Fibroblast of mammary gland (primary cell): ENCODE measurements at places on chromosomes 16 and 17.

DNA sequence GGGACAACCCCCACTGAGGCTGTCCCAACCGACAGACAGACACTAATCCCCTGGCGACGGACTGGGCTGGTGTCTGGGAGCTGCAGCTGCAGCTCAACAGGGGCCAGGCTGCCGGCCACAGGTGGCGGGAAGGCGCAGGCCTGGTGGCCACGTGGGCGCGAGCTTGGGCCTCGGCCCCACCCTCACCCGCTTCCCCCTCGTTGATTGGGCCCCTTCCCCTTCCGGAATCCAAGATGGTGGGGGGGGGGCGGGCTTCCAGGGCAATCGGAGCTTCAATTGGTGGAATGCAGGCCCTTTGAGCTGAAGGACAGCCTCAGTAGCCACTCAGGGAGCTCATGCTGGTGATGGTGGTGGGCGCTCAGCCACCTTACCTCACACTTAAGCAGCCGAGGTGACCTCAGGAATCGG is 8.7 kb upstream of the TBX4 start:
- DNase-seq, result no peak

DNA sequence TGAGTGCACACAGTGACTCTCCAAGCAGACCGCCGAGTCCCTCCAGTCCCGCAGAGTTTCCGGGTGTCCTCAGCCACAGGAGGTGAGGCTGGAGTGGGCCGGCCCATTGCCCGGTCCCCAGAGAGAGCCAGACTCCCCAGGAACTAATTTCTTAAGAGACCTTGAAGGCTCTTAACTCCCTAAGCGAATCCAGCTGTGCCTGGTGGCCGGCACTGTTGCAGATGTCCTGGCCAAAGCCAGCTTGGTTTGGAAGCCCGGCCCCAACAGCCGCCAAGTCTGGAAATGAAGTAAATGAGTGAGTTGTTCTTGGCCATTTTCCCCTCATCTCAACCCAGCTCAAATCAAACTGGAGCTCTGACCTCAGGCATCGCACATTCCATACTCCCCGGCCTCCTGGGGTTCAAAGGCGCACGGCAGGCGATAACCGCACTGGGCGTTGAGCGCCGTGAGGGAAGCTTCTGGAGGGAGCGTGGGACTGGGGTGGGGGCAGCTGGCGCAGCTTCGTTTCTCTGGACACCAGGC is 42.0 kb downstream of the CMIP start:
- peak; percentile 90 for DNase-seq

DNA sequence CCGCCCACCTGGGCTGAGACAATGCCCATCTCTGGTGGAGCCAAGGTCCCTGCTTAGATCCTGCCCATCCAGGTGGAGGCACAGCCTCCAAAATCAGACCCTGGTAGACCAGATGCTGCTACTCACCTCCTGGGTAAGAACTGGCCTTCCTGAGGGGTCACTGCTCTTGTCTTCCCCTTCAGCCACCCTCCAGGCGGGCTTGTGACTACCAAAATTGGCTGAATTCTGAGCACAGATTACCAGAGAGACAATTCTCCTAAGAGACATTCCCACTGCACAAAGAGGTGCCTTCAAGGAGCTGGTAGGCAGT is 10.9 kb downstream of the MMP2 start:
- DNase-seq, result no peak

- no peak for DNase-seq
These were observed 257.9 kb upstream of the RBFOX1 start for GRCh38 chr16:7074715-7075114.

GRCh38 chr16:88766975-88767374 is 18.0 kb downstream of the PIEZO1 start:
- no peak for DNase-seq

DNA sequence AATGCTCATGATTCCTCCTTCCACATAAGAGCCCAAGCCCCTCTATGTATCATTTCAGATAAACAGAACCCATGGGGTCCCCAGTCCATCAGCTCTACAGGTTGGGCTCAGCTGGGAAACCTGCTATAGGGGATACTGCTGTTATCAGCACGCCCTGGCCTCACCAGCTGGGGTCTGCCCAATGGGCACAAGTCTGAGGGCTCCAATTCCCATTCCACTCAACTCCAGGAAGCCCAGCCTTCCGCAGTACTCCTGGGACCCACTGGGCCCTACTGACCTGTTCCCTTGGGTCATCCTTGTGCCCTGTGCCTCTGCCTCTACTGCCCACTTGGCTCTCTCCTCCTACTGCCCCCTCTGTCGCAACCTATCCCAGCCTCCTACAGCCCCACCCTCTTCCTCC is 16.2 kb upstream of the XYLT2 start:
- DNase-seq, result no peak

- no peak for DNase-seq
These were observed 49.8 kb downstream of the BRD7 start for GRCh38 chr16:50318796-50319578.

GRCh38 chr17:30433514-30433913 is 43.7 kb upstream of the GOSR1 start:
- DNase-seq, result peak; percentile 94

- DNase-seq, result no peak
These were observed 50.4 kb downstream of the LITAF start for GRCh38 chr16:11536104-11536866.

DNA sequence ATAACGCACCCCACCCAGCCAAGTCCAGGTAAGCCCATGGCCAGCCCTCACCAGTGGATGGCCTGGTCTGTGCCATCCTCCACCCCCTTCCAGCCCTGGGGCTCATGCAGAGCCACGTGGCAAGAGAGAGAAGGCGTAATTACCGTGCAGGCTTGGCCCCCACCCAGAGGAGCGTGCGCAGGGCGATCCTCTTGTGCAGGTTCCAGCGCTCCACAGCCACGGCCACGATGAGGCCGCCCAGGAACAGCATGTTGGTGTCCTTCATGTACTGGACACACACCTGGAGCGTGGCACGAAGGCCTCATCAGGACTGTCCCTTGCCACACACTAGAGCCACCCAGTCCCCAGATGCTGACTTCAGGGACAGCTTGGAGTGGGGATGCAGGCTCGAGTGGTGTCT is 6.7 kb downstream of the SLC13A5 start:
- no peak for DNase-seq

DNA sequence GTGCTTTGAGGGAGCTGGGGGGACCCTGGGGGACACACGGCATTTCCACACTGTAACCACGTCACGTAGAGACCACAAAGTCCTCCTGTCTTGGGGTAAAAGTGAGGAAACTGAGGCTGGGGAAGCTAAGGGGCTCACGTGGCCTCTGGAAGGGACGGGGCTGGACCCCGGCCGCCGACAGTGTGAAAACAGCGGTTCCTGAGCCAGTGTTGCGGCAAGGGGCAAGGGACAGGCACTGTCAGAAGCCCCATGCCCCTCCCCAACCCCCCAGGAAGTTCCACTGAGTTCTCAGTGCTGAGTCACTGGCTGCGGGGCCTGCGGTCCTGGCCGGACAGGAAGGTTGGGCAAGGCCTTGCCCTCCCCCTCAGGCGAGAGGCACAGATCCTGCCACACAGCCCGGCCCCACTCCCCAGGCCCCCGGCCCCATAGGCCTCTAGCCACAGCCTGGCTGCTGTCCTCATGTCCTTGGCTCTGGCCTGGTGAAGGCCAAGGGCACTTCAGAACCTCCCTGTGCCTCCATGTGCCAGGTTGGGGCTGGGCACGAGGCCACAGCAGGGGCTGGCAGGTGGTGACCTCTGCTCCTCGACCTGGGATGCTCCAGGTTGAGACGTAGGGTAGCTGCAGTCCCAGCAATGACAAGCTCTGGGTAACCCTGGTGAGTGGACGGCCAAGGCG is 5.0 kb upstream of the CCDC57 start:
- peak; percentile 85 for DNase-seq

DNA sequence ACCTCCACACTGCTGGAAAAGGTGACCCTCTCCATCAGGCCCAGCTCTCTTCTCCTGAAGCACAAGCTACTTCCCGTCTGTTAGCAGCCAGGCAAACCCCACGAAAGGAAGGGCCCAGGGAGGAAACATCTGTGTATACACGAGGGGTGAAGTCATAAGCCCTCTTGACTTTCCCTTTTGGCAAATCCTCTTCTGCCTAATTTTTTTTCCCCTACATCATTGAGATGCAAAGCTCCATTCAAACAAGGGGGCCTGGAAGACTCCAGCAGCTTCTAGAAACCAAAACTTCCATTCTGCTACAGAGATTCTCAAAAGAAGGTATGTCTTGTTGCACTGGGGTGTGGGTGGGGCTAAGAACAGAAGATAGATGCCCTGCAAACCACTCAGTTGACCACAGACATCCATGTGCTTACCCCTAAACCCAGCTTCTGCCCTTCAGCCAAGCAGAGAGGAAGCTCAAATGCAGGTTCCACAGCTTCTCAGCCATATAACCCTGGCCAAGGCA is 145.6 kb upstream of the RCVRN start:
- peak; percentile 55 for DNase-seq

- no peak for DNase-seq
These were observed 214.5 kb upstream of the MAF start for GRCh38 chr16:79815049-79815448.

DNA sequence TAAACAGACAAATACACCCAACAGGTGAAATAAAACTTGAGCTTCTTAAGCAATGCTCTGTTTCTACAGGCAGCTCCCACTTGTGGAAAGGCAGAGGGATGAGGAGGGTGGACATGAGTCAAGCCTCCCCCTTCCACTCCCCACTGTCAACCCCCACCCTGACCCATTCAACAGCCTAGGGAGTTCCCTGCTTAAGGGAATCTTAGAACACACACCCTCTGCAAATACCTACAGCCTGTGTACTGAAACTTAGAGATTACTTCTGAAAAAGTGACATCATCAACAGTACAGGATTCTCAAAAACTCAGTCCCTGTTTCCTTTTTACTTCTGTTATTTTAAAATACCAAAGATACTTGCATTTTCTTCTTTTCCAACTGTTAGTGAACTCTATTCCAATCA is 345.4 kb downstream of the SOX9 start:
- DNase-seq, result peak; percentile 43

GRCh38 chr16:67613808-67614207 is 31.1 kb upstream of the CARMIL2 start:
- peak; percentile 16 for DNase-seq

- DNase-seq, result no peak
These were observed 54.3 kb downstream of the N4BP1 start for GRCh38 chr16:48555597-48556242.
